ENCODE measurements at places on chromosomes 4 and X.

- no peak for DNase-seq
Measured at GRCh38 chr4:177228599-177228998, 81.1 kb upstream of the NEIL3 start.

- no peak for DNase-seq
Measured at GRCh38 chrX:24838629-24839028, 144.9 kb downstream of the POLA1 start.

DNA sequence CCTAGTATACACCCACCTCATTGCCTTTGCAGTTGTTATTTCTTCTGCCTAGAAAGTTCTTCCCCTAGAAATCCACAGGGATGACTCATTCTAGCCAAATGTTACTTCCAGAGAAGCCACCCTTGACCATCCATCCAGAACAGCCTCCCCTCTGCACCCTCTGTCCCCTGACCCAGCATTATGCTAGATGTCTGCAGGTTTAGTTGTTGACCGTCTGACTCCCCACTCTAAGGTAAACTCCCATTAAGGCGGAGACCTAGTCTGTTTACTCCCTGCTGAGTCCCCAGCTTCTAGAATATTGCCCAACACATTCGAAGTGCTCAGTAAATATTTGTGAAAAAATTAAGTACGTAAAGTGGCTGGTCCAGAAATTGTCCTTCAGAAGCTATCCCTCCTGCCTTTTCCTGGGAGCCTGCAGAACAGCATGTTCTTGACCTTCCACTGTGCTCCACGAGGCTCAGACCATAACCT lies 11.0 kb downstream of the SRD5A3 start:
- no peak for DNase-seq

- no peak for DNase-seq
Measured at GRCh38 chrX:120677004-120677652, 47.3 kb upstream of the C1GALT1C1 start.

GRCh38 chr4:111963158-111963700 lies 182.0 kb upstream of the FAM241A start:
- no peak for DNase-seq

- DNase-seq, result no peak
Measured at GRCh38 chrX:17484592-17484991, 109.6 kb downstream of the NHS start.

GRCh38 chr4:25879587-25879986 lies 16.8 kb upstream of the SEL1L3 start:
- no peak for DNase-seq

DNA sequence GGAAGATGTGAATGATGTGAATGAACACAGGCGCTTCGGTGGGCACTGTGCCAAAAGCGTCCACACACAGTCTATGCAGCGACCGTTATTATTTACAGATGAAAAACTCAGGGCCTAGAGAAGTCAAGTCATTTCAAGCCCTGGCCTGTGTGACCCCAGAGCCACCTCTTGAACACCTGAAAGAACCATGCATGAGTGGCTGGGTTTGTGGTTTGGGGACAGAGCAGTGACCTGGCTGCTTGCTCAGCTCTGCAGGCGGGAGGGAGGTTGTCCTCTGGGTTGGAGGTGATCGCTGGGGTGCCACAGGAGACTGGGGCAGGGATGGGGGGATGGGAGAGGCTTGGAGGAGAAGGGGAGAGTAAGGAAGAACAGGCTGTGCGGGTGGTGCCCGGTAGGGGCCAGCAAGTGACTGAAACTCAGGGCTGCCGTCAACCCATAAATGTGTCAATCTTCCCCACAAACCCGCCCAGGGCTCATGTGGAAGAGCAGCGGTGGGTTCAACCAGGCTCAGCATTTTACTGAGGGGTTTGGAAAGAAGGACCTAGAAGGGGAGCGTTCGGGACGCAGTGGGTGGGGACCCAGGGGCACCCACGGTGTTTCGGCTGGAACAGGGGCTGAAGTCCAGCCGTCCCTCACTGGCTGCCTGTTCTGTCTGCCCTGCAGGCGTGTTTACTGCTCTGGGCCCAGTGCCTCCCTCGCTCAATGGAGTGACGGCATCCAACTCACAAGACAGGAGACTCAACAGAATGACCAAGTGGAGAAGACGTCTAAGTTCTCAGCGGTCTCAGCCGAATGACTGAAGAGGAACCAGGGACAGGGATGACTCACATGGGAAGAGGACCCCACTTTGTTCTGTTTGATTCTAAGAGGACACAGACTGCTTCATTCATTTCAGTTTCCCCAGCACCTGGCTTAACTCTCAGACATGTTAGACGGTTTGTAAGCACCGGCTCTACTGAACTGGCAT lies 167.8 kb downstream of the AFAP1 start:
- no peak for DNase-seq

- DNase-seq, result no peak
Measured at GRCh38 chr4:189826657-189827056, 114.0 kb upstream of the FRG1 start.
